ENCODE measurements at places on chromosomes 4 and X.
A peak's percentile ranks its signal among the peaks of the same experiment; 100 is the strongest.

GRCh38 chrX:12237771-12238170 lies 99.5 kb downstream of the FRMPD4 start:
- DNase-seq, result no peak

GRCh38 chrX:52271206-52271605 lies 86.5 kb downstream of the MAGED4 start:
- peak; percentile 80 for DNase-seq

- DNase-seq, result no peak
These were observed 16.5 kb upstream of the MID1 start for GRCh38 chrX:10636851-10637250.

GRCh38 chr4:106671716-106672115 lies 303.1 kb upstream of the GIMD1 start:
- DNase-seq, result no peak

GRCh38 chr4:150323406-150324325 lies 245.4 kb downstream of the DCLK2 start:
- DNase-seq, result no peak

- DNase-seq, result no peak
These were observed 32.2 kb downstream of the TRMT44 start for GRCh38 chr4:8472689-8473197.

GRCh38 chr4:22780317-22780716 lies 87.6 kb downstream of the GBA3 start:
- no peak for DNase-seq

DNA sequence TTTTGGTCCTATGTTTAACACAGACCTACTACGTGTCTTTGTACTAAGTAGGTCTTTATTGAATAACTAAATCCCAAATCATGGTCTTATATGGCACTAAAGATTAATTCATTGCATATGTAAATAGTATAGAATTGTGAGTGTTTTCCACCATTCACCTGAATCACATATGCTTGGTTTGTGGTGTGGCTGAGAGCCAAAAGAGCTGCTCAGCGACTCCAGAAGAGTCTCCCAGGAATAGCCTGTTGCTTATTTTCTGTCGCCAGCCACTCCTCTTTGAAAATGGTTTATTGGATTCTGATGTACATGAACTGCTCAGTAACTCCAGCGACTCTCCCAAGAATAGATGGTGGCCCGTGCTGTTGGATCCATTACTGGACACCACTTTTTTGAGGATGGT lies 184.5 kb downstream of the CLCN4 start:
- DNase-seq, result no peak

DNA sequence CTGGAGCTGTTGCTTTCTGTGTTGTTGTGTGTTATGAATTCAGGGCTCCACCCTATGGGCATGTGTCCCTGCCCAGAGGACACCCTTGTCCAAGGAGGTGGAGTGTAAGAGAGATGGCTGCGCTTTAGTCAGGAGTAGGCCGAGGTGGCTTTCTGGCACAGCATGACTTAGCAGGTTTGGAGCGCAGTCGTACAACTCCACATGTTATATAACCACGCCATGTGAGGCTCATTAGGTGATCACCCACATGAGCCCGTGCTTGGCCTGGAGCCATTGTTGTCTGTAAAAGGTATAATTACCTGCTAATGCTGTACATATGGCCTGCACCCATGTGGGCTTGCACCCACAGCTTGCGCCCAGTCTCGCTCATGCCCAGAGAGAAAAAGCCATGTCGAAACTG lies 15.8 kb upstream of the ANAPC4 start:
- no peak for DNase-seq

- no peak for DNase-seq
These were observed 3.5 kb upstream of the CDKL2 start for GRCh38 chr4:75633846-75634245.

- no peak for DNase-seq
These were observed 187.1 kb downstream of the MGST2 start for GRCh38 chr4:139852612-139853269.

DNA sequence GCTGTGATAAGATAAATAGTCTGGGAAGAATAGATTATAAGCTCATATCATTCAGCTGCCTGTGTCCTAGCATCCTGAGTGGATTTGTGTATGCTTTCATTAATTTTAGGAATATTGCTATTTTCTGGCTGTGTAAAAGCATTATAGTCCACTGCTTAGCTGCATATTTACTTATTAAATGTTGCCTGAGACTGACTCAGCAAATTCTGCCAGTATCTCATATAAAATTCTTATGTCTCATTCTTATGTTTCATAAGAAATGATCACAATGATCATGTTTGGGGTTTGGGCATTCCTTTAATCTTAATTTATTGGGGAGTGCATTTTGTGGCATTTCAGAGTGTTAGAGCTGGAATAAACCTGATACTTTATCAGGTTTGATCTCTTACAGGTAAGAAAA lies 34.9 kb downstream of the RASSF6 start:
- no peak for DNase-seq
